ENCODE measurements at places on chromosomes 12 and 14.

- no peaks in the 10 kb centered on the region for H3K36me3 ChIP-seq
- no peaks in the 10 kb centered on the region for H3K4me1 ChIP-seq
- H3K4me3 ChIP-seq, result no peak overlapping the region
- H3K27ac ChIP-seq, result no peak overlapping the region
Observed at GRCh38 chr12:14278294-14278953, 87.1 kb upstream of the ATF7IP start.

GRCh38 chr14:105414456-105415371 lies 4.9 kb upstream of the MTA1 start:
- H3K27me3 ChIP-seq, result no peaks in the 10 kb centered on the region
- peak overlapping the region; percentile 72 for H3K27ac ChIP-seq
- no peaks in the 10 kb centered on the region for H3K36me3 ChIP-seq
- H3K4me3 ChIP-seq, result peak overlapping the region; percentile 27

DNA sequence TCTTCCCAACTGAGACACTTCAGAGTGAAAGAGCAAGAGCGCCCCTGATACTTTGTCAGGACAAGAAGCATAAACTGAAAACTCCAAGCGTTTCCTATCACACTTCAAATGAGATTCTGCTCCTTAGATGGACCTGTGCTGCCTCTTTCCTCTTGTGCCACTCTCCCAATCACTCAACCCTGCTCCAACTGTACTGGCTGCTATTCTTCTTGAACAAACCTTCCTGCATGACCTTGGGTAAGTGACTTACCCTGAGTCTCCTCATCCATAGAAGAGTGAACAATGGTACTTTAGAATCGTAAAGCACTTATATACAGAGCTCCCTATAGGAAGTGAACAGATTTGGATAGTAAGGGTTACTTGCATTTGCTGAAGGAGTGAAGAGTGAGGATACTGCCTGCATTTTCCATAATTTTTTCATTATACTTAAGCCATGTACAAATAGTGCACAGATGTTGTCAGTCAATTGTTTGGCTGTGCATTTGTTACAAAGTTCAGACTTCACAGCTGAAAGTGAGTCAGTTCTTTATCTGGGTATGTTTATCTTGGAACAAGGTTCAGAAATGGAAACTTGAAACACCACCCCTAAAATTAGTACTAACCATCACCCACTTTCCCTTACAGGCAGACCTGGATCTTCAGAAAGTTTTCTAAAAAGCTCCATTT lies 10.8 kb downstream of the MTERF2 start:
- no peak overlapping the region for H3K4me3 ChIP-seq
- peaks cover 6% of the 10 kb centered on the region for H3K36me3 ChIP-seq
- H3K27ac ChIP-seq, result peak overlapping the region; percentile 76
- DNase-seq, result no peak
- H3K27me3 ChIP-seq, result no peaks in the 10 kb centered on the region

DNA sequence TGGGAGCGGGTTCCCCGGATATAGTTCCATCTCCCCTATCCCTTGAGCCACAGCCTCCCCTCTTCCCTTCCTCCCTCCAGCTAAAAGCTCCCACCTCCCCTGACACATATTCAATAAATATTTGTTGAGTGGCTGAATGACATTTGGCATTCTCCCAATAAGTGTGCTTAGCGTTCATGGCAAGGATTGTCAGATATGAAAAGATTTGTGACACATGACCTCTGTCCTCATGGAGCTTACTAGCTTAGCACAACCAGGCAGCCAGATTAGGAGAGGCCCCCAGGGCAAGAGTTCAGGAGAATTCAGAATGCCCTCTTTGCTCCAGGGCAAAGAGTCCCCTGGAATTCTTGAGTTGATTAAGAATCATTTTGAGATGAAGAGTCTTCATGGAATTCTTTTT lies 22.5 kb upstream of the SLC6A12 start:
- no peaks in the 10 kb centered on the region for H3K4me1 ChIP-seq
- no peaks in the 10 kb centered on the region for H3K27me3 ChIP-seq
- no peak overlapping the region for H3K27ac ChIP-seq
- DNase-seq, result no peak

DNA sequence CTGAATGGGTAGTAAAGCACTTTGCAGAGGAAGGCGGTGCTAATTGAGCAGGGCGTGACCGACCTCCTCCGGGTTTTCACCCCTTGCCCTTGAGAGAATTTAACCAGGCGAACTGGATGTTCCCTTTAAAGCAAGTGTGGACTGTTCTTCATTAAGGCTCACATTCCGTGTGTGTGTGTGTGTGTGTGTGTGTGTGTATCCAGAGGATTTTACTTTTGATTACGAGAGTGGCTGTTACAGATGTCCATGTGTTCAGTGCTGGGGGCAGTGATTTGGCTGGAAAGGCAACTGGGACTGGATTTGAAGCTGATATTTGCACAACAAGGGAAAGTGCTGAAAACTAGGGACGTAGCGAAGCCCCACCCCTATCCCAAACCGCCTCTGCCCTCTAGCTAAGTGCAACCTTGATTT lies 2.2 kb downstream of the TMEM132C start:
- H3K27ac ChIP-seq, result no peak overlapping the region
- H3K4me1 ChIP-seq, result peaks cover 11% of the 10 kb centered on the region
- peaks cover 48% of the 10 kb centered on the region for H3K27me3 ChIP-seq
- no peak overlapping the region for H3K4me3 ChIP-seq

DNA sequence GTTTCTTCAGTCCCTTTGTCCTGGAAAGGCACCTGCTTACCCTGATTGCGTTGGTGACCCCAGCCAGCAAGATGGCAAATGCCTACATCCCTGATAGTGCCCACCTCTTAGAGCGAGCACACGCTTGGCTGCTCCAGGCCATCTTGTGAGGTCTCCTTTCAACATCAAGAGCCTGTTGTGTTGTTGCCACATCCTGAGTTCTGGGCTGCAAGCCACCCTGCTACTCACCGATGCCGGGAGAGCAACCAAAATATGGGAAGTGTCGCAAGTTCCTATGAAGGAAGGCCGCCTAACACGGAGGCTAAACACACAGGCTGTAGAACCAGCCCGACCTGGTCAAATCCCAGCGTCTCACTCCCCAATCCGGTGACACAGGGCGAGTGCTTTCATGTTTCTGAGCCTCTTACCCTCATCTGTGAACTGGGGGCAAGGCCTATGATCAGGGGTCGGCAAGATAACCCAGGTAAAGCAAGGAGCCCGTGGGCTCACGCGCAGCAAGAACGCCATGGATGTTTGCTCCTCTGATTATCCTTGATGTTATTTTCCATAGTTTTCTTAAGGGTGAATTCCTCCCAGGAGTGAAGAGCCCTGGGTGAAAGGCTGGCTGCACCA lies 98.4 kb downstream of the LGMN start:
- peaks cover 33% of the 10 kb centered on the region for H3K36me3 ChIP-seq
- peak; percentile 33 for DNase-seq
- H3K27me3 ChIP-seq, result no peaks in the 10 kb centered on the region
- peaks cover 2% of the 10 kb centered on the region for H3K4me1 ChIP-seq
- no peak overlapping the region for H3K4me3 ChIP-seq

DNA sequence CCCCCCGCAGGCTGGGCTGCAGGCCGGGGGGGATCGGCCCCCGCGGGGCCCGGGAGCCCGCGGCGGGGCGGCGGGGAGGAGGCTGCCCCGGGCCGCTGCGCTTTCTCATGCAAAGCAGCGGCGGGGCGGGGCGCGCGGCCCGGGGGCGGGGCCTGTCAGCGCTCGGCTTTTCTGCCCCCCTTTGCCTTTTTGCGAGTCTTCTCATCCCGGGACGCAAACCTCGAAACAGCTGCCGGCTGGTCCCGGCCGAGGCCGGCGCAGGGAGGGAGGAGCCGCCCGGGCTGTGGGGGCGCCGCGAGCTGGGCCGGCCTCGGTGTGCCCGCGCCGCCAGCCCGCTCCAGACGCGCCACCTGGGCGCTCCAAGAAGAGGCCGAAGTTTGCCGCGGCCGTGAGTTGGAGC lies at the start of gene FZD10:
Gene FZD10, plus strand, starts transcription at position 198 of the 400 bp plus-strand sequence. CDS start 479 bp downstream, outside the sequence.
- no peaks in the 10 kb centered on the region for H3K36me3 ChIP-seq
- peak within 1 kb of the TSS; percentile 31 for H3K27ac ChIP-seq
- peak within 1 kb of the TSS; percentile 31 for H3K4me3 ChIP-seq

DNA sequence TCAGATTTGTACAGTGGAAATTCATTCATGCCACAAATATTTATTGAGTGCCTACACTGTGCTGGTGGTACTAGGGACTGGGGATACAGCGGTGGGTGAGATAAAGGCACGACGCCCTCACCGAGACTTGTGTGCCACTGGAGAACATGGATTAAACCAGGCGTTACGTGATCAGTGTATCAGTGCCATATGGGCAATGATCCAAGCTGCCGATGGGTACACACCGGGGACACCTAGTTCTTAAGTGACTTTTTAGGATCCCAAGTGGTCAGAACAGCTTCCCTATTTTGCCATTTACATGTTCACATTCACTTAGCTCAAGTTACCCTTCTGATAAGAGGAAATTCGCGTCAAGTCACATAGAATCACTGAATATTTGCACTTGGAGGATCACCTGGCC lies 236.7 kb downstream of the CACNA1C start:
- no peak for DNase-seq
- no peak overlapping the region for H3K4me3 ChIP-seq
- H3K27me3 ChIP-seq, result no peaks in the 10 kb centered on the region
- H3K27ac ChIP-seq, result no peak overlapping the region
- no peaks in the 10 kb centered on the region for H3K36me3 ChIP-seq

GRCh38 chr14:55451950-55452349 lies 11.5 kb upstream of the TBPL2 start:
- H3K36me3 ChIP-seq, result no peaks in the 10 kb centered on the region
- H3K4me3 ChIP-seq, result no peak overlapping the region
- no peak overlapping the region for H3K27ac ChIP-seq
- H3K27me3 ChIP-seq, result no peaks in the 10 kb centered on the region

DNA sequence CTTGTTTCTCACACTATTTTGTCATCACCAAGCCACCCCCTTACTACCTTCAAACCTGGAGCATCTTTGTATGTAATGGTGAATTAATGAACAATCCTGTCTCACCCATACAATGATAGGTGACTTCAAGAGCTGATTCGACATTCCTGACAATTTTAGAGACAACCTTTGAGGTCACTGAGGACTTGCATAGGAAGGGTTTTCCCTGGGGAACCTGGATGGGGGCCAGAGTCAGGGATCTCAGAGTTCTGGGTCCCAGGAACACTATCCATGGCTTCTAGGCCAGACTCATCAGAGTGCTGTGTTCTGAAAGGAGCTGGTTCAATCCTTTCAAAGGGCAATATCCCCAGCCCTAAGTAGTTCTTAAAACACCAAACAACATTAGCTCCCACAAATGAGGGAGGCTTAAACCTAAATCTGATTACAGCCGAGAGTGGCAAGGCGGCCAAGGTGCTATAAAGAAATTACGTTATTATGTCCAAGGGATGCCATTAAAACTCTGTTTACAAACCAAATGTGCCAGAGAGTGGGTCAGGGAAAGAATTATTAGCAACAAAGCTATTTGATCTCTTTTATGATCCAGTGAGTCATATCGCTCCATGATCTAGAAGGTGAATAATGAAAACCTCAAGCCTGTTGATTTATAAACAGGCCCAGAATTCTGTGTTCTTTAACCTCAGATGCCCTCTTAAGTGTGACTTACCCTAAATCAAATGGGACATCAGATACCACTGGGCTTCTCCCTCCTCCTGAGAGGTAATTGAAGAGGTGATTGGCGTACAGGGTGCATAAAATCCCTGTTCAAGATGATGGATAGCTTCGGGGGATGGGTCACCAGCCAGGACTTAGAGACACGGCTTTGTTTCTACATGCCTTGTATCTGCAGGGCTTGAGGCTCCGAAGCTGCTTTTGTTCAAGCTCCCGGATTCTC lies 230.2 kb upstream of the TBX3 start:
- no peak overlapping the region for H3K4me3 ChIP-seq
- H3K27me3 ChIP-seq, result no peaks in the 10 kb centered on the region
- H3K36me3 ChIP-seq, result no peaks in the 10 kb centered on the region
- no peaks in the 10 kb centered on the region for H3K4me1 ChIP-seq
- H3K27ac ChIP-seq, result no peak overlapping the region

DNA sequence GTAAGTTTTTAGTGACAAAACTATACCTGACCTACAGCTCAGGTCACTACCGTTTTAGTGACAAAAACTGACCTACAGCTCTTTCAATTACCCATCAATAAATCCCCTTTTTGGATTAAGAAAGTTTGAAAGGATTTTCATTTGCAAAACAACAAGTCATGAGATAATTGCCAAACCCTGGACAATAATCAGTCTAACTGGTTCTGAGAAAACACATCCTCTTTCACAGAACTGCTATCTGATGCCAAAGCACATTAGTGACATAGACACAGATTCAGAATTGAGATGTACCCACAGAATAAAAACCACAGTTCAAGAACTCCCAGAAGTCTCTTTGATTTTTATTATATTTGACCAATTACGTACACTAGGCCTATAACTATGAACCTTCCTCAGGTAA lies 126.0 kb upstream of the COCH start:
- no peaks in the 10 kb centered on the region for H3K27me3 ChIP-seq
- no peaks in the 10 kb centered on the region for H3K36me3 ChIP-seq
- no peak overlapping the region for H3K27ac ChIP-seq
- DNase-seq, result no peak
- H3K4me3 ChIP-seq, result no peak overlapping the region

- no peak overlapping the region for H3K4me3 ChIP-seq
- H3K4me1 ChIP-seq, result no peaks in the 10 kb centered on the region
- peaks cover 37% of the 10 kb centered on the region for H3K27me3 ChIP-seq
- no peaks in the 10 kb centered on the region for H3K36me3 ChIP-seq
Observed at GRCh38 chr14:101134851-101135433, 231.4 kb upstream of the RTL1 start.

DNA sequence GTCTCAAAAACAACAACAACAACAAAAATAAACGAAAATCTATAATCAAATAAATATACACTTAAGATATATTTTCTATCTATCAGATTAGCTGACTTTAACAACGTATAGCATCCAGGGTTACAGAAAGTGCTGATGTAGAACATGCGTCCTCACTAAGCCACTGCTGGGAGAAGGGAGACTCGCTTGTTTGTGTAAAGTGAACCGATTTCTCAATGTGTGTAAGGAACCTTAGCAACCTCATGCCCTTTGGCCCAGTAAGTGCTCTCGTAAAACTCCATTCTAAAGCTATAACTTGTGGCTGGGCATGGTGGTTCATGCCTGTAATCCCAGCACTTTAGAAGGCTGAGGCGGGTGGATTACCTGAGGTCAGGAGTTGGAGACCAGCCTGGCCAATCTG lies 23.8 kb downstream of the NFKBIA start:
- no peak for DNase-seq
- peaks cover 20% of the 10 kb centered on the region for H3K4me1 ChIP-seq
- H3K36me3 ChIP-seq, result no peaks in the 10 kb centered on the region
- no peak overlapping the region for H3K27ac ChIP-seq
- H3K27me3 ChIP-seq, result no peaks in the 10 kb centered on the region

DNA sequence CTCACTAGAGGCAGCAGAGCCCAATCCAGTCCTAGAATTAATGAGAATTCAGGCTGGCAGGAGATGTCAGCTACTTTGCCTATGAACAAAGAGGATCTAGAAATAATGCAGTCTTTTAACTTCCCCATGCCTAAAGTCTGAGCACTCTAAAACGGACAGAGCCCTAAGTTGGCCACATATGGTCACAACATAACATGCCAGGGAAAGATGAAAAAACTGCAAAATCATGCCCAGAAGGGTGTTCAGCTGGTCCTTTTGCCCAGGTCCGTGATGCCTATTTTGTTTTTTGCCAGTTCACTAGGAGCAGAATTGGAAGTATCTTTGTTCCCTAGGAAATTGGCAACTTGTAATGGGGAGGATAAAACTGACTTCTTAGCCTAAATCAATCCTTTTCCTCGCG lies 20.3 kb upstream of the LMNTD1 start:
- no peaks in the 10 kb centered on the region for H3K36me3 ChIP-seq
- H3K4me3 ChIP-seq, result no peak overlapping the region
- DNase-seq, result no peak
- H3K27ac ChIP-seq, result no peak overlapping the region
- H3K27me3 ChIP-seq, result no peaks in the 10 kb centered on the region

- H3K27me3 ChIP-seq, result no peaks in the 10 kb centered on the region
- H3K4me3 ChIP-seq, result no peak overlapping the region
- DNase-seq, result no peak
- H3K4me1 ChIP-seq, result no peaks in the 10 kb centered on the region
Observed at GRCh38 chr12:7158781-7159609, 28.8 kb downstream of the CLSTN3 start.

Data from heart right ventricle (tissue), 16 donors.